ENCODE measurements at places on chromosomes 3 and 15.

- peak; percentile 41 for DNase-seq
These were observed 852 bp downstream of the STAB1 start for GRCh38 chr3:52495777-52496602.

- DNase-seq = no peak
These were observed 47.1 kb upstream of the SGO1 start for GRCh38 chr3:20232906-20233780.

DNA sequence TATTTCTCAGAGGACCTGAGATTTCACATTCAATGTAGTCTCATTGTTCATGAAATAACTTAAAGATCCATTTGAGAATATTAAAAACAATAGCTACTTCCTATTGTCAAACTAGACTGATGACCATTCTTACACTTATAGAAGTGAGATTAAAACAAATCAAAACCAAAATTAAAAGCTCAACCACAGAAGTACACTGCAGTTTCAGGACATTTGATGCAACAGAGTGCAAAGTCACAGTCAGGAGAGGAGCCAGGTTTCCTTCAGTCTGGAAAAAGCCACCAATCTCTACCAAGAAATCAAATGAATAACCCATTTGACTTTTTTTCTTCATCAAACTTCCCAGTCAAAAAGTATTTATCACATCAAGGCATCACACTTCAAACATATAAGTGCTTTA, 5.5 kb downstream of the CCPG1 start:
- no peak for DNase-seq

- no peak for DNase-seq
These were observed 8.2 kb upstream of the GRIP2 start for GRCh38 chr3:14548321-14548729.

GRCh38 chr15:50164458-50164857, 17.5 kb upstream of the SLC27A2 start:
- no peak for DNase-seq

- DNase-seq = no peak
These were observed 50.1 kb downstream of the LRTM1 start for GRCh38 chr3:54877730-54878129.

- DNase-seq = no peak
These were observed 95.8 kb upstream of the SLC25A36 start for GRCh38 chr3:140845882-140846281.

DNA sequence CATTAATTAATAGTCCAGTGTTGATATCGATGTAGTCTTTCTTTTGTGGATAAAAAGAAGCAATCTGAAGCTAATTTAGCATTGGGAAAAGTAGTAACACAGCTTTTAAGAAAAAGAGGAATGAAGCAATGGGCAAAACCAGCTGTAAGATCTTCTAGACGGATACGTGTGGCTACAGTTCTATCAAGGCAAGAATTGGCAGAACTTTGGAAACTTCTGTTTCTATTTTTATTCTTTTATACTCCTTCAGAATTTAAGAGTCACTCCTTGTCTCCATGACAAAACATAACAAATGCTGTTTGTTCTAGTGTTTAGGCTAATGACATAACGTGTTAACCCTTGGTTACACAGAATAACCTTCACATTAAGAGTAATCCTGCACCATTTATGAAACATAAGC, 289.2 kb downstream of the ROBO2 start:
- no peak for DNase-seq

- no peak for DNase-seq
These were observed 30.5 kb downstream of the CACNA2D2 start for GRCh38 chr3:50472958-50473357.

DNA sequence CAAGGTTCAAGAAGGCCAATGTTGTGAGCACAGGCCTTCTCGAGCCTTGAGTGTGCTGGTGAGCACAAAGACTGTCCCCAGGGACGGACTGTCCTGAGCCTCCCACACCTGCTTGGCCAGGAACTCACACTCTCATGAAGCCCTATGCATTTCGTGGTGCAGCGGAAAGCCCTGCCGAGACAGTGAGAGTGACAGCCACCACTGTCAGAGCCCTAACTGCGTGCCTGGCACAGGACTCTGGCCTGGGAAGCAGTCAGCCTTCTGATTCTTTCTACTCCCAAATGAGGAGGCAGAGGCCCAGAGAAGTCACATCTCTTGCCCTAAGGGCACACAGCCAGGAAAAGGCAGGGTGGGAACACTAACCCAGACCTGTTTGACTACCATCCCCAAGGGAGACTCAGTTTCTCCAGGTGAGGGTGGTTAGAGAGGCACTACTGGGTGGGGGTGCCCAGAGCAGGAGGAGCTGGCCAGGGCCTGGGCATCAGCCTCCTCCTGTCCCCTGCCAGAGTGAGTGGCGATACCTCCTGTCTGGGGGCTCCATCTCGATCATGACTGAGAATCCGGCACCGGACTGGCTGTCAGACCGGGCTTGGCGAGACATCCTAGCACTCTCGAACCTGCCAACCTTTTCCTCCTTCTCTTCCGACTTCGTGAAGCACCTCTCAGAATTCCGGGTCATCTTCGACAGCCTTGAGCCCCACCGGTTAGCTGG, 50.8 kb downstream of the SEMA3G start:
- no peak for DNase-seq

DNA sequence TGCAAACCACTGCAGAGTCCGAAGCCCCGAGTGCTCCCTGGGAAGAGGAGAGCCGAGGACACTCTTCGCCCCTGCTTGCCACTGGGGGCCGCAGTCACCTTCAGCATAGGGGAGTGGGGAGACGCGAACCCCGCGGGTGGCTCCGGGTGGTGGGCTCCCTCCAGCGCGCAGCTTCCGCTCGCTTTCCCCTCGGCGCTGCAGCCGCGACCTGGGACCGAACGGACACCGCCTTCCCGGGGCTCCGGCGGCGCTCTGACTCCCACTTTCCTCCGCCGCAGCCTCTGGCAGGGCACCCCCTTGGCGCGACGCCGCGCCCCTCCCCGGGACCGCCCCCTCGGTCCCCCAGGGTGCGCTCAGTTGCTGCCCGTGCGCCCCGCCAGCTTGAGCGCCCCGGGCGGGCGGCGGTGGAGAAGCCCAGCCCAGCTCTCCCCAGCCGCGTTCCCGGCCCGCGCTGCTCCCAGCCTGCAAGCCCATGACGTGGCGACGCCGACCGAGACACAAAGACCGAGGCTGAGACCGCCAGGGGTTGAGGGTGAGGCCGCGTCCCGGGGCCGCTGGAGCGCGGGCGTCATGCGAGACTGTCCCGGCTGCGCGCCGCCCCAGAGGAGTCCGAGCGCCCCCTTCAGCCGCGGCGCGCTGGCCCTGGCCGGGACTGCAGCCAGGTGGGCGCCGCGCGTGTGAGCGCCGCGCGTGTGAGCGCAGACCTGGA, at the start of gene MINAR1:
Gene MINAR1 (plus strand): TSS at position 701 of the 709 bp plus-strand sequence. CDS start 23,812 bp downstream, outside the sequence.
- peak; percentile 49 for DNase-seq

- DNase-seq = no peak
These were observed 37.3 kb upstream of the CMTM8 start for GRCh38 chr3:32200992-32201758.

DNA sequence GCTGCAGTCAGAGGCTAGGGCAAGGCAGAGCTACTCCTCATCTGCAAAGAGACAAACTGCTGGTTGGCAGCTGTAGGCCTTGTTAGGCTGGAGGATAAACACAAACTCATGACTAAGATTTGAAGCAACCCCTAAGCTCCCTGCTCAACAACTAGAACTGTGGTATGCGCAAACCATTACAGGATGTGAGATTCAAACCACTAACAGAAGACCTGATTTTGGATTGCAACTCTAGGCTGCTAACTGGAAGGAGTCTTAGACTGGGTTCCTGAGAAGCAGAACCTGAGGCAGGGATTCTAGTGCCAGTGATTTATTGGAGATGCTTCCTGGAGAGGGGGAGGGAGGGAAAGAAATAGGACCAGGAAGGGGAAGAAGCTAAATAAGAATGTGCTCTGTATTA, 22.5 kb downstream of the CCR4 start:
- DNase-seq = no peak

GRCh38 chr3:130789782-130790322, 43.2 kb upstream of the PIK3R4 start:
- no peak for DNase-seq

DNA sequence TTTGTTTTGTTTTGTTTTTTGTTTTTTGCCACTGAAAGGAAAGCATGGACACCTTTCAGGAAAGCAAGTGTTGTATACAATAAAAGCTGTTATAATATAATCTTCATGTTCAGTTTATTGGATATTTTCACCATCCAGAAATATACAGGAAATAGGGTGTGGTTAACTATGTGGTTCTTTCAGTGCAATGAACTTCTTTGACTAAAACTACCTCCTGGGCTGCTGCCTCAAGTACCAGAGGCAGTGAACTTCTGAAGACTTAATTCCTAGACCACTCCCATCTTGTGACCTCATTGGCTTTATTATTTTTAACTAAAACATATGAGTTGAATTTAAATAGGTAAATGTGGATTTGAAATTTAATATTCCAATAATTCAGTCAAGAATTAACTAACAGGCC, 27.1 kb upstream of the TBL1XR1 start:
- no peak for DNase-seq

GRCh38 chr3:18425641-18426257, 610 bp upstream of the SATB1 start:
- DNase-seq = no peak

- DNase-seq = peak; percentile 15
These were observed 14.2 kb downstream of the NR1D2 start for GRCh38 chr3:23959135-23959900.

GRCh38 chr3:46624975-46625490, 12.7 kb downstream of the FAM240A start:
- no peak for DNase-seq

DNA sequence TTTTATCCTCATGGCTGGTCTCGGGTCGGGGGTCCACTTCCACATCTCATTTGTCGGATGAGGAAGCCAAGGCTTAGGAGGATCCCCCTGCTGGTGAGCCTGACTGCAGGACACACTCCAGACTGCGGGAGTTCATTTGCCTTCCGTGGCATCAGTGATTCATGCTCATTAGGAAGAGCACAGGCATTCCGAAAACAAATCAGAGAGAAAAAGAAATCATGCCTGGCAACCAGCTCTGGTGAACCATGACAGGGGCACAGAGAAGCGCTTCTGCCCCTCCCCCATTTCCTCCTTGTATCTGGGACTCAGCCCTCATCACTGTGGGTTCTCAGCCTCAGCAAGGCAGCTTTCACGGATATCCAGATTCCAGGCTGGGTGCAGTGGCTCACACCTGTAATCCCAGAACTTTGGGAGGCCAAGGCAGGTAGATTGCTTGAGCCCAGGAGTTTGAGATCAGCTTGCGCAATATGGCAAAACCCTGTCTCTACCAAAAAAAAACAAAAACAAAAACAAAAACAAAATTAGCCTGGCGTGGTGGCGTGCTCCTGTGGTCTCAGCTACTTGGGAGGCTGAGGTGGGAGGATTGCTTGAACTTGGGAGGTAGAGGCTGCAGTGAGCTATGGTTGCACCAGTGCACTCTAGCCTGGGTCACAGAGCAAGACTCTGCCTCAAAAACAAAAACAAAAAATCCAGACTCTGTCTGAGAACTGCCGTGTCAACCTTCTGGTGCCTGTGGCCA, 28.4 kb downstream of the IRAK2 start:
- DNase-seq = peak; percentile 77

GRCh38 chr15:41792000-41792637, 17.8 kb downstream of the MAPKBP1 start:
- DNase-seq = no peak

GRCh38 chr3:177813322-177813721, 616.0 kb upstream of the TBL1XR1 start:
- no peak for DNase-seq

DNA sequence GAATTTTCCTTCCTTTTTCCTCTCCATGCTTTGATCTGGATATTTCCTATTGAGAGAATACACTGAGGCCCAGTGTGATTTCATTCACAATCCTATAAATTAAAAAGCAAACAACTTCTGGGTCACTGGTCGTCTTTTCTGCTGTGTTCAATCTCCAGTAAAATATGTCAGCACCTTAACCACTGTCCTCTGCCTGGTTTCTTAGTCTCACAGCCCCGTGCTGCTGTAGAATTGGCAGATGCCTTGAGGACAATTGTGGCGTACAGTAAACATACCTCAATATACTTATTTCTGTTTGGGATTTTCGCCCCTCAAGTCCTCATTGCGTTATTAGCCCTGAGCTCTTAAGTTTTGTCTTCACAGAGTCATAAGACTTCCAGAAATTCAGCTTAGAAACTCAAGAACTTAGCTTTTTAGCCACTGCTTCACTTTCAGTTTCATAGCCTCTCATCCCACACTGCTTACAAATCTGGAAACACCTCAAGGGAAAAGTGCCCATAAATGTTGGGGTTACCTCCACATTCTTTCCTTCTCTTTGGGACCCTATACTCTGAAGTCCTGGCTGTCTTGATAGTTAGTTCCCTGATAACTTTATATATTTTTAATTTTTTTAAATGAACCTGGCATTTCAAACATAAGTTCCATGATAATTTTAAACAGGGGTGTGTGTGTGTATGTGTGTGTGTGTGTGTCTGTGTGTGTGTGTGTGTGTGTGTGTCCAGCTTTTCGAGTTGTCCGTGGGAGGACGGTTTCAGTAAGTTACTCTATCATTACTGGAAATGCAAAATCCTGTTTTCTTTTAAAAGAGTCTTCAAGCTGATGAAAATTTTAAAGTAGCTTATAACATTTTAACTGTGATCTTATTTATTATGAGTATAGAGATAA, 238.4 kb upstream of the CTDSPL start:
- no peak for DNase-seq

GRCh38 chr15:94324117-94324826, 92.9 kb downstream of the MCTP2 start:
- no peak for DNase-seq

GRCh38 chr15:28885630-28886430, at the start of gene APBA2:
Gene APBA2 (plus strand): TSS chr15:28885974. CDS start chr15:29053885, 167,911 bp downstream.
- no peak for DNase-seq

DNA sequence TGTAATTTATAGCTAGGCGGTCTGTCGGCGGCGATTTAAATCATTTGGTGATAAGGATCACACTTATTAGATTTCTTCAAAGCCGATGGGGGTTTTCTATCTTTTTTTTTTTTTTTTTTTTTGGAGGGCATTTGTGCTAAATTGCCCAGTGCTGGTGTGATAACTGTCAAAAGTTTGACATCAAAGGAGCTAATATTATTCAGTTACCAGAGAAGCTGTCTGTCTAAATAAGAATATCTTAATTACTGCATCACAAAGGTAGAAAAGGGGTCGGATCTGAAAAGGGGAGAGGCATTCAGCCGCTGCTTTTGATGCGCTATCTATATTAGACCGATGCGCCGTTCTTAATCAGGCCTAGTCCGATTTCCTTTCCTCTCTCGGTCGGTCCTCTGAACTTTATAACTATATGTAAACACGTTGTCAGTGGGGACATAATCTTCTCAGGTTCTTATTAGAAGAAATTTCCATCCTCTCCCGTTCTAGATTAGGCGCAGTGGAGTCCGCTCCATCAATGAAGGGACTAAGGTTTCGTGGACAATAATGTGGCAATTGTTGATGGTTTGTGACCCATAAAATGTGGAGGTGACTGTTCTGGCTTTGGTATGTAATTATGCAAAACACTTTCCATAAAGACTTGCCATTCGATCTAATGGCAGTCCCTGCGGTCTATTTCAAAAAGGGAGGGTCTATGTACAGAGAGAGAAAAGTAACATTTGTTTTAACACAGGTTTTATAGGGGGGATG, 31.7 kb downstream of the NR2F2 start:
- no peak for DNase-seq

GRCh38 chr3:58688574-58688973, 22.0 kb upstream of the FAM3D start:
- no peak for DNase-seq

GRCh38 chr3:88668180-88668579, 439.2 kb upstream of the EPHA3 start:
- DNase-seq = no peak

- DNase-seq = no peak
These were observed 16.6 kb downstream of the ABTB1 start for GRCh38 chr3:127689266-127689860.

GRCh38 chr15:70348226-70348543, 250.5 kb upstream of the TLE3 start:
- DNase-seq = no peak

Data from T1000 (cell line).